ENCODE measurements at places on chromosomes 4 and X.

GRCh38 chrX:39772057-39772832 lies 325.5 kb downstream of the BCOR start:
- H3K27ac ChIP-seq, result peak overlapping the region; percentile 71
- DNase-seq, result peak; percentile 5
- H3K4me3 ChIP-seq, result no peak overlapping the region
- peaks cover 6% of the 10 kb centered on the region for H3K4me1 ChIP-seq

GRCh38 chr4:44738615-44739014 lies 12.3 kb upstream of the GNPDA2 start:
- H3K36me3 ChIP-seq, result no peaks in the 10 kb centered on the region
- no peak for DNase-seq
- no peak overlapping the region for H3K27ac ChIP-seq

GRCh38 chr4:159041054-159042034 lies 61.5 kb upstream of the RAPGEF2 start:
- H3K36me3 ChIP-seq, result no peaks in the 10 kb centered on the region
- H3K27ac ChIP-seq, result no peak overlapping the region
- no peaks in the 10 kb centered on the region for H3K4me1 ChIP-seq
- peaks cover 3% of the 10 kb centered on the region for H3K27me3 ChIP-seq

DNA sequence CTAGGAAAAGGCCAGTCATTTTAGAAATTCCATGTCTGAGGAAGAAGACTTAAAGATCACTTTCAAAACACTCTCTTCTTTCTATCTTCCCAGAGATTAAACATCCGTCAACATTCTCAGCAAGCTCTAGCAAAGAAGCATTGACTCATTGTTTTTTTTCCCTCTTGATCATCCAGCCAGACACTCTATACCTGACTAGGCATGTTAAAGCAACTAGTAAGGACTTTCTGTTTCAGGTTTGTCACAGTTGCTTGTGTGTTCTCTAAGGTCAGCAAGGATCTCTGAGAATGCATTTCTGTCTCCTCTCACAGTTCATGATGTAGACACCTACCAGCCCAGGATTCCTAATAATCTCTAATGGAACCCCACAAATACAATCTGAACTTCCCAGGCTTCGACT lies 112.2 kb downstream of the IL13RA2 start:
- H3K36me3 ChIP-seq, result no peaks in the 10 kb centered on the region
- no peak overlapping the region for H3K27ac ChIP-seq
- no peak overlapping the region for H3K4me3 ChIP-seq
- DNase-seq, result no peak
- H3K27me3 ChIP-seq, result peaks cover 3% of the 10 kb centered on the region
- H3K4me1 ChIP-seq, result no peaks in the 10 kb centered on the region

- no peaks in the 10 kb centered on the region for H3K36me3 ChIP-seq
- peaks cover 8% of the 10 kb centered on the region for H3K4me1 ChIP-seq
- no peak for DNase-seq
- no peak overlapping the region for H3K4me3 ChIP-seq
Measured at GRCh38 chr4:118968813-118969212, 80.2 kb downstream of the SYNPO2 start.

All from immature natural killer cell (primary cell).